Ammon's horn (tissue), 1 donor: ENCODE measurements at places on chromosomes 16 and 17.

DNA sequence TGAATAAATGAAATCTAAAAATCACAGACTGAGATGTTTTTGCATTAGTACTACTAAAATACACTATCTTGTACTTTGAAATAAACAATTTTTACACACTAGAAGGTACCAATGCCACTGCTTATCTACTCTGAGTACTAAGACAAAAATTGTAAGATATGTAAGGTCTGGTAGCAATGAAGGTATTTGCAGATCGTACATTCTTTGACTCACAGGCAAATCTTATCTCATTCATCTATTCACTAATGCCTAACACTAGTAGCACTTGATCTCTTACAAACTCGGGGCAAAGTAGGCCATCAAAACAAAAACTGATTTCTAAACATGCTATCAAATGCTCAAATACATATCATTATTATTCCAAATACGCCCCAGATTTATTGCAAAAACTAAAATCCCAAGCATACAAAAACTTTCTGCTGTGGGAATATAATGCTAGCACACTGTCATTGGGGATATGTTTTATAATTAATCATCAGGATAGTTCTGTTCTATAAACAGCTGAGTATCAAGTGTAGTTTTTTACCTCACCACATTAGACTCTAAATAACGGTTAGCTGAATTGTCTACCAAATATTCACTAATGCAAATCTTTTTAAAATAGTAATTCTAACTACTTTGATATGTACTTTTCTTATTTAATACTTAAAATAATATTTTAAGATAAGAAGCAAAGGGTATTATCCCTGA lies 68.0 kb downstream of the MED13 start:
- DNase-seq: no peak

DNA sequence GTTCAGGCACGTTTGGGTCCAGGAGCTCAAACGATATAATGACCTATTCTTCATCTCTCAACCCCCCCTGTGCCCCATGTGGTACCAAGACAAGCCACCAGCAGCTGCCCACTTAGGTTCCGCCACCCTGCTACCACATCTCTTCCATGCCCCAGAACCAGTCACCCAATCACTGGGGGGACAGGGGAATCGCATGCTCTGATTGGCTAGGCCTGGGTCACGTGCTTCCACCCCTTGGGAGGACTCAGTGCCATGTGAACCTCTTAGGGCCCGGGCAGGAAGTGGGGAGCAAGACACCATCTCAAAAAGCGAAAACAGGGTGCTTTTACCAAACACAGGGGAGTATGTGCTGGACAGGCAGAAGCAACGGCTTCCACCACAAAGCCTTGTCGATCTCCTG lies 91.3 kb downstream of the KATNIP start:
- no peak for DNase-seq

DNA sequence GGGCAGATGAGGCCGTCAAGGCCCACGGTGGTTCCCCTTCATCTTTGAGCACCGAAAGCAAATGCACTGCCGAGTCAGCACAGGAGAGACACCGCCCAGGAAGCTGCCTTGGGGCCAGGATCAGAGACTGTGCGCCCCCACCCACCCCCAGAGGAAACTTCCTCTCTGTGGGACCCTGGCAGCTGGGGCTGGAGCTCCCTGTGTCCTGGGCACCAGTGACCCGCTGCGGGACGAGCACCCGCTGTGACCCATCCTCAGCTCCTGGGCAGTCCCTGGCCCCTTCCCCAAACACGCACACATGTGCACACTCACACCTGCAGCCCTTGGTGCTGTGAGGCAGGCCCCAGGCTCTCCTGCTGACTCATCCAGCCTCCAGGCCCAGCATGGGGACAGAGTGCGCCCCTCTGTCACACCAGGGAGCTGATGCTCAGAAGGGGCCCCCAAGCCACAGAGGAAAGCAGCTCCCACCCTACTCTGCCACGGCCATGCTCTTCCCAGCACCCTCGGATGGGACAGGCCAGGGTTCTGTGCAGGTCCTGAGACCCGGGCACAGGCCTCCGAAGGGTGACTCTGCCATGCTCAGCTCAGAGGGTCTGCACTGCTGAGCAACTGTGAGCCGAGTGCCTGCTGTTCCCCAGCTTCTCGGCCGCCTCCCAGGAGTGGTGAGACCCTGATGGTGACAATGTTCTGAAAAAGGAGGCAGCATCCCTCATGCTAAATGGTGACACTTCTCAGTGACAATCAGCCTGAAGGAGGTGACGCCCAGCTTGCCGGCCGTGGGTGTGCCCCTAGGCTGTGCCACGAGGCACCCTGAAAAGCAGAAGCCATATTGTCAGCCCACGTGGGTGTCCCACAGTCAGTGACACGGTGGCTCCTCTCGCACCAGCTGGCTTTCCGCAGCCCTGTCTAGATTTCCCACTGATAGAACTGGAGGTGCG lies 3.6 kb downstream of the PIEZO1 start:
- DNase-seq: no peak

- no peak for DNase-seq
Observed at GRCh38 chr16:81830845-81831540, 51.9 kb downstream of the PLCG2 start.

DNA sequence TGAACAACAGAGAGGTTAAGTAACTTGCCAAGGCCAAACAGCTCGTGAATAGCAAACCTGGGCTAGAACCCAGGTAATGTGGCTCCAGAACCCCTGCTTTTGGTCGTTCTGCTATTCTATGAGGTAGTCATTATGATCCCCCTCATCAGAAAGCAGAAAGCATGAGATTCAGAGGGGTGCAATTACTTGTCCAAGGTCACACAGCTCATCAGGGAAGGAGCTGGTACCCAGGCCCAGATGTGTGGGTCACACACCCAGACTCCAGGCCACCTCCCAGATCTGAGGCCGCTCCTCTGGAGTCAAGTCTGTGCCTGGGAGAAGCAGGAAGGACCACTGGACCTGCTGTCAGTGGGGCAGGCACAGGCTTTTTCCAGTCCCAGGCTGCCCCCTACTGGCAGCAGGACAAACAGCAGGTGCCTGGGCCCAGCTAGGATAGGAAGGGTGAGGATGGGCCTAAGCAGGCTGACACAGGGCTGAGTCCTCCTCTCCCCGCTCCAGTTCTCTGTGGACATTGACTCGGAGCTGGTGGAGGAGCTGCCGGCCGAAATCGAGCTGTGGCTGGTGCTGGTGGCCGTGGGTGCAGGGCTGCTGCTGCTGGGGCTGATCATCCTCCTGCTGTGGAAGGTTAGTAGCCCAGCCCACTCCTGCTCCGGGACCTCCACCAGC lies 7.8 kb upstream of the PDK2 start:
- DNase-seq: peak; percentile 54

GRCh38 chr17:21539146-21539545 lies 153.2 kb upstream of the KCNJ18 start:
- DNase-seq: no peak

GRCh38 chr16:86509759-86510464 lies 415 bp upstream of the FOXF1 start:
- no peak for DNase-seq

- DNase-seq: no peak
Observed at GRCh38 chr16:78748220-78748929, 648.9 kb downstream of the WWOX start.

GRCh38 chr17:77400445-77400870 lies 259.7 kb downstream of the SEC14L1 start:
- DNase-seq: no peak

- no peak for DNase-seq
Observed at GRCh38 chr17:68860941-68861340, 94.3 kb downstream of the ABCA8 start.

GRCh38 chr16:48330189-48330840 lies 54.9 kb downstream of the SIAH1 start:
- DNase-seq: no peak

DNA sequence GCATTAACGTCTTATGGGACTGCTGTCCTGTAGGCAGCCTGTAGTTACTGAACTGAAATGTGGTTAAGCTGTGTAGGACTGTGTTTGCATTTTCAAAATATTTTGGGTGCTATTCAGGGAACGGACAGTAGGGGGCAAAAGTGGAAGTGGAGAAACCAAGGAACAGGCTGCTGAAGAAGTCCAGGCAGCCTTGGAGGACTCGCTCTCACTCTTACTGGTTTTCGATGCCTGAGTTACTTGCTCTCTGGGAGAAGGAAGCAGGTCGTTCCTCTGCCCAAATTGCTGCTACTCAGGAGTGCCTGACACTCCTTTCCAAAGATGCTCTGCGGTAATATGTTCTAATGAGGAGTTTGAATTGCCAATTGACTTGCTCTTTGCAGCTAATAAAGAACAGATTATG lies 64.5 kb upstream of the RBFOX1 start:
- DNase-seq: peak; percentile 48

DNA sequence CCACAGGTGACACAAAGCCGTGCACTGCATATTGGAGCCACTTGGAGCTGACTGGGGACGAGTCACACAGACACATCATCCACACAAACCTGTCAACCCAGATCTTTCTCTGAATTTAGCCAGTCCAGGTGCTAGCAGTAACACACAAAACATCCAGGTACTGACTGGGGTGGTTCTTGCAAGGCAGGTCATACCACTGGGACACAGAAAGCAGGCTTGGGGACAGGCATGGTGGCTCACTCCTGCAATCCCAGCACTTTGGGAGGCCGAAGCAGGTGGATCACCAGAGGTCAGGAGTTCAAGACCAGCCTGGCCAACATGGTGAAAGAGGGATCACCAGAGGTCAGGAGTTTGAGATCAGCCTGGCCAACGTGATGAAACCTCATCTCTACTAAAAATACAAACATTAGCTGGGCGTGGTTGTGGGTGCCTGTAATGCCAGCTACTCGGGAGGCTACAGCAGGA lies 14.9 kb downstream of the ENPP7 start:
- DNase-seq: no peak

- DNase-seq: no peak
Observed at GRCh38 chr16:89174055-89174827, 2.7 kb downstream of the CDH15 start.

GRCh38 chr17:44354582-44355561 lies 8.8 kb downstream of the FAM171A2 start:
- DNase-seq: no peak

- DNase-seq: no peak
Observed at GRCh38 chr16:78257376-78257728, 157.9 kb downstream of the WWOX start.

- no peak for DNase-seq
Observed at GRCh38 chr17:58667934-58668597, 23.8 kb downstream of the TEX14 start.

DNA sequence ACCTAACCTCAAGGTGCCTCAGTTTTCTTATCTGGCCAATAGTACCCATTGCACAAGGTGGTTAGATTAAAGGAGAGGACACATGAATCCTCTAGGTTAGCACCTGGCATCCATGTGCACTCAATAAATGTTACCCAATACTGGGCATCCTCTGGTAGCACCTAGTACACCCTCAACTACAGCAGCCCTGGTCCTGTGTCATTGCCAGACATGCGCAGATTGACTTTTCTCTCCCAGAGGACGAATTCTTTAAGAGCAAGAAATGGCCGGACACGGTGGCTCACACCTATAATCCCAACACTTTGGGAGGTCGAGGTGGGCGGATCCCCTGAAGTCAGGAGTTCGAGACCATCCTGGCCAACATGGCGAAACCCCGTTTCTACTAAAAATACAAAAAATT lies 7.3 kb downstream of the DUSP3 start:
- DNase-seq: no peak

DNA sequence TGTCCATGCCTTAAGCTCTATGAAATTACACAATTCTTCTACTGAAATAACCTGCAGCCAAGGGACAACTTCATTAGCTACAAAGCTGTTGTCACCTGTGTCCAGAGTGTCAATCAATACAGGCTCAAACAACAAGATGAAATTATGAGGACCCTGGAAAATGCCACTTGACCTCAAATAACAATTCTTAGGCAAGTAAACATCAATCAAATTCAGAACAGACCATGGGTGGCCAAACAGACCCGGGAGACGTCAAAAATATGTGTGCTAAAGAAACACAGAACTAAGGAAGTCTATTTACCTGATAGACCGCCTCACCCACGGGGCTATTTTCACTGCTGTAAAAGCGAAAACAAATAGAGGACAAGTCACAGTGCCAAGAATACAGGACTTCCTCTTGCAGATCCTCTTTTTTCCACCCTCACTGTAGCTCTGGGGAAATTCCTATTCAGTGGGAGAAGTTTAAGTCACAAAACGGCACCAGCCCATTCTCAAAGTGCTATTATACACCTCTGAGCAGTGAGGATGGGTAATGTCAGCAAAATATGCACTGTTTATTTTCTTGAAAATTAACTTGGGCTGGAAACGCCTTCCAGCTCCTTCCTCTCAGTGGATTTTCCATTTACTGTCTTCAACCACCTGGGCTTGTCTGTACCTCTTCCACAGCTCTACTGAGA lies 2.7 kb downstream of the LITAF start:
- DNase-seq: peak; percentile 63

GRCh38 chr16:66936462-66936861 lies 1.1 kb downstream of the CES2 start:
- DNase-seq: no peak

DNA sequence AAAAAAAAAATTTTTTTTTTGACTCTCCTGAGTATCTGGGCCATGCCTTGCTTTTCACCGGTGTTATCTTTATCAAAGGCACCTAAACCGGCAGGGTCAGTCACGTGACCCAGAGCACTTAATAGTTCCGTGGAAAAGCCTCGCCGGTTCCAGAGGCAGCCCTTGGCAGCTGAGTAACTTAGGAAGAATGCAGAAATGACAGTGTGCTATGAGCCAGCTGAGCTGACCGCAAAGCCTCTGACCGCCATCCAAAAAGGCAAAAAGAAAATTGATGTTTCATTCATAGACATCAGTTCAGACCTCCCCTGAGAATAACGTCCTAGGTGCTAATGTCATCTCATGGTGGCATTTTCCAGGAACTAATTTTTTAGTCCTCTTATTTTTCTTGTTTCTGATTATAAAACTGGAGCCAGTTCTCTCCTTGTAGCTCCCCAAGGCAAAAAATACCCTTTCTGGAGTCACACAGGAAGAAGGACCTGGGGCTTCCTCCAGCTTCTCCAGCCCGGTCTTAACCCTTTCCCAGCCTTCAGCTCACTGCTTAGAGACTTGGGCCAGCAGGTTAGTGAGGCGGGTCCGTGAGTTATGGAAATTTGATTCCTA lies 122.6 kb downstream of the SOCS1 start:
- no peak for DNase-seq

- no peak for DNase-seq
Observed at GRCh38 chr16:49723310-49723709, 132.6 kb downstream of the ZNF423 start.

- DNase-seq: no peak
Observed at GRCh38 chr16:30756781-30757100, 5.1 kb downstream of the CFAP119 start.
